Cerebellum (tissue), 4 donors: ENCODE measurements at places on chromosomes 6 and 20.

GRCh38 chr6:38146021-38146733, 326.6 kb downstream of the ZFAND3 start:
- DNase-seq = no peak

DNA sequence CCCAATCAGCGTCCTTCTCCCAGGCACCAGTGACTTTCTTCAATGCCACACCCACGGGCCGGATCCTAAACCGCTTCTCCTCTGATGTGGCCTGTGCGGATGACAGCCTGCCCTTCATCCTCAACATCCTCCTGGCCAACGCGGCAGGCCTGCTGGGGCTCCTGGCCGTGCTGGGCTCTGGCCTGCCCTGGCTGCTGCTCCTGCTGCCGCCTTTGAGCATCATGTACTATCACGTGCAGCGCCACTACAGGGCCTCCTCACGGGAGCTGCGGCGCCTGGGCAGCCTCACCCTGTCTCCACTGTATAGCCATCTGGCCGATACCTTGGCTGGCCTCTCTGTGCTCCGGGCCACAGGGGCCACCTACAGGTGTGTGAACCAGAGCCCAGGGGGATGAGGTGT, 9.8 kb downstream of the DLK2 start:
- no peak for DNase-seq

DNA sequence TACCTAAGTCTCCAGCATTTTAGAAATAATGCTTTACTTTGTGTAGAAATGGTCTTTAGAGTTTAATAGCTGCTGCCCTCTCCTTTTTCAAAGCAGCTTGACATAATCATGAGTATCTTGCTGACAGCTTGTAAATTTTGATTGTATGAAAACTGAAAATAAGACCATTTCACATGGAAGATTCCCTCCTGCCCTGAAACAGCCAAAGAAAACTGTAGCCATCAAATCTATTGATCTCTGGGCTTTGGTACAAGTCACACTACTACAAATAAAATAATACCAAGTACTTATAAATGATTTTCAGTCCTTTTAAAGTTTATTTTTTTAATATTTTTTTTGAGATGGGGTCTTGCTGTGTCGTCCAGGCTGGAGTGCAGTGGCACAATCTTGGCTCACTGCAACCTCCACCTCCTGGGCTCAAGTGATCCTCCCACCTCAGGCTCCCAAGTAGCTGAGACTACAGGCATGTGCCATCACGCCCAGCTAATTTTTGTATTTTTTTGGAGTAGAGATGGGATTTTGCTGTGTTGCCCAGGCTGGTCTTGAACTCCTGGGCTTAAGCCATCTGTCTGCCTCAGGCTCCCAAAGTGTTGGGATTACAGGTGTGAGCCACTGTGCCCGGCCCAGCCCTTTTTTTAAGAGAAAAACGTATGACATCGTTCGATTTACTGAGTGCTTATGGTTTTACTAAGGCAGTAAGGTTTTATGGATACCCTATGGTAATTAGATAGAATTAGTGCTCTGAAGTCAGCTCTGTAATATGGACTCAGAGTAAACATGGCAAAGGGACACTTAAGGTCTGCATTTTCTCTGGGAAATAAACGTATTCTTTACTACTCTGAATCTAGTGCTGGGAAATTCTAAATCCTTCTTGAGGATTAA, 7.0 kb downstream of the PTPN1 start:
- no peak for DNase-seq

DNA sequence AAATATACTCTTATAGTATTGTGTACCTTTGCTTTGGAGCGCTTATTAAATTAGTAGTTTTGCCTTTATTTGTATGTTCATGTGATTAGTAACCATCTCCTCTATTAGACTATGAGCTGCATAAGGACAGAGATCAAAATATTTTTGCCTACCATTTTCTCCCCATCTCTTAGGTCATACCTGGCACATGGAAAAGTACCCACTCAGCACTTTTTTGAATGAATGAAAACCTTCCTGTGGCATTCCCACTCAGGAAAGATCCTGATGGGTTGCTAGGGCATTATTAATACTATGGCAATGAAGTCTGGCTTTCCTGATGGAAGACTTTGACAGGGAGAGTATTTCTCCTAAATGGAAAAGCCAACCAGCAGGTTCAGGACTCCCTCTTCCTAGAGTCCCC, 20.3 kb upstream of the CHD6 start:
- DNase-seq = no peak

- DNase-seq = no peak
Observed at GRCh38 chr6:170183521-170183920, 107.4 kb downstream of the DLL1 start.

DNA sequence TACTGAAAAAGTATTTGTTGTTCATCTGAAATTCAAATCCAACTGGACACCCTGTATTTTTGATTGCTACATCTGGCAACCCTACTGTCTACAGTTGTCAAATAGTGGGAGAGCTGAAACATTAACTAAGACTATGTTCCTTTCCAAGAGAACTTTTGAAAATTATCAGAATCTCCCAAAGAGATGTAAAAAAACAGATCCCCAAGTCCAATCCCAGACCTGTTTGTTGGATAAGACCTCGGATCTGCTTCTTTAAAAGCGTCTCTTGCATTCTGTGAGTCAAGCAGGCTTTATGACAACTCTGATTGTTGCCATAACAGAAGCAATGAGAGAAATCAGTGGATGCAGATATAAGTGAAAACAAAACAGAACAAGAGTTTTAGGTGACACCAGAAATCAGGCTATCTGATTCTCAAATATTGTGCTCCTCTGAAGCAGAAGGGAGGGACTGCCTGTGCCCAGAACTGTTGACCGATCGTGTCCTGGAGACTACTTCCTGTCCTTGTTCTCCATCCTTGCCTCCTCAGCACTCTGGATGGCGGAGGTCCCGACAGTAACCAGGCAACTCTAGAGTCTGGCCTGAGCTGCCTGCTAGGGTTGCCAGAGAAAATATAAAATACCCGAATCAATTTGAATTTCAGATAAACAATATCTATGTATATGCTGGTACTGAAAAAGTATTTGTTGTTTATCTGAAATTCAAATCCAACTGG, 853.8 kb downstream of the MAFB start:
- no peak for DNase-seq

DNA sequence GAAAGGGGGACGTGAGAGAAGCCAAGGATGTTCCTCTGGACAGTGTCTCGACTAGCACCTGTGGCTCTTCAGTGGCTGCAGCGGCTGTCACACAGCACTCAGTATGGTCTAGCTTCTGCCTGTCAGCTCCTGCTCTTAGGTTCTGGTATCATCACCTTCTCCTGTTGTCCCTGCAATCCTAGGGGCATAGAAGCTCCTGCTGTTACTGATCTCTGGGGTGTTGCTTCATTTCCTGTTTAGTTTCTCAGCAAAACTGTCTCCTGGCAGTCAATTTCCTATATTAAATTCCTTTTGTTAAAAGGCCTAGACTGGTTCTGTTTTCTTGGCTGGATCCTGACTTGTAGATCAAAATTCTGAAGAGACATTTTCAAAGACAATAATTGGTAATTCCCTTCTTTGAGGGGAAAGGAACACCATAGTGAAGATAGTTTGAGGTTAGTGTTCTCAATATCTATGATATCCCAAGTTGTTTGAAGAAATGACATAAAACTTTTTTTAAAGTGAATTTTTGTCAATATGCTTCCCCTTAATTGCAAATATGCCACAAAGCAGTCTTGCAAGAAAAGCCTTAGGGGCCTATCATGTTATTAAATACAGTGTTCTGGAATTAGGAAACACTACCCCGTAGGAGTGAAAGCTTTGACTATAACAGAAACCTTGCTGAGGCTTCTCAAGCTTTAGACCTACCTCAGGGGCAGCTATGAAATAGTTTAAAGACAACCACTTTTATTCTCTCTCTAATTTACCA, 148.5 kb downstream of the KIF6 start:
- no peak for DNase-seq

GRCh38 chr6:45415788-45416518, 38.2 kb upstream of the SUPT3H start:
- no peak for DNase-seq
